ENCODE measurements at places on chromosomes 11 and 22. TPM values are rescaled to one million over a fixed set of nuclear protein-coding genes. Genes with fewer than 3 reads are reported as not detected.

Gene CEP126
- polyA plus RNA-seq = 12.2 TPM

Gene UPK3A
- not detected for polyA plus RNA-seq

Gene CCDC87
- 0.07 TPM for polyA plus RNA-seq

Gene CARD18
- not detected for polyA plus RNA-seq

Gene INPPL1
- 140 TPM for polyA plus RNA-seq
